ENCODE measurements at places on chromosomes 1 and 21.

GRCh38 chr1:204660509-204660908 is 25.0 kb downstream of the LRRN2 start:
- DNase-seq, result no peak

DNA sequence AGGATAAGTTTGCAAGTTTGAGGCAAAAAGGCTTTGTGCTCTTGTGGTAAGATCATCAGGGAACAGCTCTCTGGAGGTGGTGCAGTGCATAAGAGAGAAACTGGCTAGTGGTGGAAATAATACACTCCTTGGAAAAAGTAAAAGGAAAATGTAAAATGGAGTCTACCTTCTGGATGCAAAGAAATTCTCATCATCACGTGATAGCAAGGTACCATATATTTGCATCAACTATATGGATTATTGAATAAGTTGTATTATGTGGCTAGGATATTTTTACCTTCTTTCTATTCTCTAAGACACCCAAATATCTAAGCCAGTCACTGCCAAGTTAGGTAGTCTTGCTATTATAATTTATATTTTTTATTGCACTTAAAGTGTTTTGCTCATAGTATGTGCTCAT is 14.0 kb upstream of the LRRC7 start:
- DNase-seq, result no peak

DNA sequence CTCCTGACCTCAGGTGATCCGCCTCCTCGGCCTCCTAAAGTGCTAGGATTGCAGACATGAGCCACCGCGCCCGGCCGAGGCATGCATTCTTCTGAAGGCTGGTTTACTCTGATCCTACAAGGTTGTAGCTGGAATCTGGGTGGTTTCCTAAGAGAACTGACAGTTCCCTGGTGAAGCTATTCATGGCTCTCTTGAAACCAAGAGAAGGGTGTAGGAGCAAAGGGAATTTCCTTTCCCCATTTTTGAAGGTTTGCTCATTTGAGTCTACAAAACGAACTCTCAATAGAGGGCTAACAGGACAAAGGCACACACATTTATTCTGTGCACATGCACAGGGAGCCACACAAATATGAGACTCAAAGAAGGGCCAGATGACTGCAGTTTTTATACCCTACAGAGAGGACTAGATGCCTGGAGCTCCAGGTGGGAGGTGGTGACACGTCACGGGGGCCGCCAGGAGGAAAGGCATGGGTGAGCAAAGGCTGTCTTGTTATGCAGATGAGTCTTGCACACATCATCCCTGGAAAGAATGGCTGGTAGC is 49.5 kb upstream of the ERRFI1 start:
- DNase-seq, result no peak

DNA sequence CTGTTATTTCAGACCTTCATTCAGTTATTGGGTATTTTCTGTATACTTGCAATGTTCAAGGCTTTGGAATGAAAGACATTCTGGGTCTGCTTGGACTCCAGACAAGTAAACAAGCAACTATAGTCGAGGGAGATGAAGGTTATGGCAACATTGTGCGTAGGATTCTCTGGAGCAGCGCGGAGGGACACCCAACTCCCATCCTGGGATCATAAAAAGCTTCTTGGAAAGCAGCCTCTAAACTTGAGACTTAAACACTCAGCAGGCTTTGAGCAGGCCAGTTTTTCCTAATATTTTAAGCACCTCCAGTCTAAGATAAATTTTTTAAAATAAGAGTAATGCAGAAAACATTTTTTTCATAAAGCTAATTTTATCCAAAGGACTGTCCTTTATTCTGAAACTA is 7.6 kb upstream of the LYST start:
- DNase-seq, result no peak

DNA sequence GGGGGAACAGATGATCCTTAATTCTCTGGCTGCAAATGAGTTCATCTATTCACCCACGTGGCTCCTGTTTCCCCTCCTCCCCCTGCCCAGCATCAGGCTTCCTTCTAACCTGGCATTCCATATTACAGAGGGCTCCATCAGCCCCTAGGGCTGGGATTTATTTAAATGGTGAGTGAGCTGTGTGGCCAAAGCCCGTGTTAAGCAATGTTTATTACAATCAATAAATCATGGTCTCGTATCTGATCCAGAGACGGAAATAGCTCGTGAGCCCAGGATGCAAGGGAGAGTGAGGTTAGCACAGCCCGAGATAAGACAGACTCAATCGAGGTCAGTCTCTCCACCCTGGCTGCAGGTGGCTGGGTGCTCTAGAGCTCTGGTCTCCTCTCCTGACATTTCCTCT is 43.1 kb upstream of the IGSF21 start:
- no peak for DNase-seq

GRCh38 chr1:190019717-190020116 is 457.9 kb downstream of the BRINP3 start:
- DNase-seq, result no peak

DNA sequence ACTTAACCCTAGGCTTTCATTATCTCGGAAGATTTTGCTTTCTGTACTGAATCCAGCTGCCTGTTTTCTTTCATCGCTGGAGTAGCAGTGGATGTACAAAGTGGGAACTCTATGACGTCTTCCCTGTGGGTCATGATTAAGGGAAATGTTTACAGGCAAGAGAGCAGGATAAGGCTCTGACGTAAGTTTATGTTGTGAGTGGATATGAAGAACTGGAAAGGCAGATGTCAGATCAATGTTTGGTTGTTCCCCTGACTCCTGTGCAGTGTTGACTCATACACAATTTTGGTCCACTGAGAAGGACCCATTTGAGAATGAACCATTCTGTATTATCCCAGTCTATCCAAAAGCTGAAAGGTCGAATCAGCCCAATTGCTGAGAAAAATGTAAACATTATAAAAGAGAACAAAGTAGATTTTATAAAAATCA is 292.4 kb downstream of the GRIK1 start:
- no peak for DNase-seq

DNA sequence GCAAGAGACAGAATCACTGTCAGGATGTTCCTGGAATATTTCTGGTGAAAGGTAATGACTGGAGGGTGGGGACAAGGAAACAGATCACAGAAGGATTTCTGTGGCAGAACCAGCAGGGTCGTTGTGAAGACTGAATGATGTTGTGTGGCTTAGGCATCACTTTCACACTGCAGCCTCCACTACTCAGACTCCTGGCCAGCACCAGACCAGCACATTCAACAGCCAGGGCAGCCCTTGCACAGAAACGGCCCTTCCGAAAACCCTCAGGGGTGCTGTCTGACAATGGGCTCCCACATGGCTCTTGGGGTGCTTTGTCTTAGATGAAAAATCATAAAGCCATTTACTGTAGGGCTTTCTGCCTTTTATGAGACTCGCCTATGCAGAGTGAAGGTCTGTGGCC is 3.8 kb upstream of the RAB7B start:
- DNase-seq, result no peak

DNA sequence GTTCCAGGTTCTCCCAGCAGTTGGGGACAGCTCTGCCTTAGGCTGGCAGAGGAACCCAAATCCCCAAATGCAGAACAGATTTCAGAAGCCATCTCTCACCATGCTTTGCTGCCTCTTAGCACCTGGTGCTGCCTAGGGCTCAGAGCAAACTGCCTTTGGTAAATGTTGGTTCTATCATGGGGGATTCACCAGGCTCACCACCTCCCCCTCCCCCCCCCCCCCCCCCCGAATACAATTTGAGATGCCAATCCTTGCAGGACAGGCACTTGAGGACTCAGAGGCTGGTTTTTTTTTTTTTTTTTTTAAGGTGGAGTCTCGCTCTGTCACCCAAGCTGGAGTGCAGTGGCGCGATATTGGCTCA is 447 bp upstream of the PAQR6 start:
- DNase-seq, result no peak

DNA sequence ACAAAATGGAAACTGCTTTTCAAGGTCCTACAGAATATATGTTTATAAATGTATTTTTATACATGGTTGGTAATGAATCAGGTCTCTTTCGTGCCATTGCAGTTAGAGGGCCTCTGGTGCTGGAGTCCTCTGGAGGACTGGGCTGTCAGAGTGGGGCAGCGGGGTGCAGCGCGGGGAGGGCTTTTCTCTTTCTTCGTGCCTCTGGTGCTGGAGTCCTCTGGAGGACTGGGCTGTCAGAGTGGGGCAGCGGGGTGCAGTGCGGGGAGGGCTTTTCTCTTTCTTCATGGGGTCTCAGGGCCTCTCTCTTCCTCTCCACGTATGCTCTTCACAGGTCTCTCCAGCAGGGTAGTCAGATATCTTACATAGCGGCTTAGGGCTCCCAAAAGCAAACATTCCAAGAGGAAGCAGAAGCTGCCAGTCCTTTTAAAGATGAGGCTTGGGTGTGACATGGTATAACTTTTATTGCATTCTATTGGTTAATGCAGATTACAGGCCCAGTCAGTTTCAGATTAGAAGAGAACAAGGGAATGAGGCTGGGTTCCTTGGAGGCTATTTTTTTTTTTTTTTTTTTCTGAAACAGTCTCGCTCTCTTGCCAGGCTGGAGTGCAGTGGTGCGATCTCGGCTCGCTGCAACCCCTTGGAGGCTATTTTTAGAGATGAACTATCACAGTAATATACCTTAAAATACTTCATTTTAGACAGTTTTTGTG is 13.1 kb downstream of the SDCCAG8 start:
- no peak for DNase-seq

- no peak for DNase-seq
Measured at GRCh38 chr1:40886318-40887011, 24.3 kb upstream of the CITED4 start.

DNA sequence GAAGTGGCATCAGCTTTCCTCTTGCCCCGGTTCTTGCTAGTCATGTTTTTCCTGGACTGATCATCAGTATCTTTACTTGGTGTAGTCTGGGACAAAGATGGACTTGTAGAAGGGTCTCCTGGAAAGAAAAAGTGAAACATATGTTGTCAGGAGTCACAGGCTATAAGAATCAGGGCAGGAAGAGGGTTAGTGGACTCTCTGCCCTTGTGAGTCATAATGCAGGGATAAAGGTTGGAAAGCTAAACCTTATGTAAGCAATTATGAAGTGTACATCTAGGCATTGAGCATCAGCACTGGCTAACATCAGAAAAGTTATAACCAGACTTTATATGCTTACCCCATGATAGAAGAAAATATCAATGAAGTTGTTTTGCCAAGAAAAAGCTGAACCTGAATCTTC is 51.2 kb downstream of the XKR8 start:
- DNase-seq, result no peak

GRCh38 chr1:26536081-26536480 is 6.5 kb downstream of the RPS6KA1 start:
- DNase-seq, result no peak

- DNase-seq, result no peak
Measured at GRCh38 chr21:18443085-18443484, 39.5 kb upstream of the TMPRSS15 start.

GRCh38 chr21:41973861-41974751 is 20.3 kb upstream of the C2CD2 start:
- DNase-seq, result peak; percentile 5

- DNase-seq, result no peak
Measured at GRCh38 chr1:221729771-221730330, 12.0 kb downstream of the DUSP10 start.

DNA sequence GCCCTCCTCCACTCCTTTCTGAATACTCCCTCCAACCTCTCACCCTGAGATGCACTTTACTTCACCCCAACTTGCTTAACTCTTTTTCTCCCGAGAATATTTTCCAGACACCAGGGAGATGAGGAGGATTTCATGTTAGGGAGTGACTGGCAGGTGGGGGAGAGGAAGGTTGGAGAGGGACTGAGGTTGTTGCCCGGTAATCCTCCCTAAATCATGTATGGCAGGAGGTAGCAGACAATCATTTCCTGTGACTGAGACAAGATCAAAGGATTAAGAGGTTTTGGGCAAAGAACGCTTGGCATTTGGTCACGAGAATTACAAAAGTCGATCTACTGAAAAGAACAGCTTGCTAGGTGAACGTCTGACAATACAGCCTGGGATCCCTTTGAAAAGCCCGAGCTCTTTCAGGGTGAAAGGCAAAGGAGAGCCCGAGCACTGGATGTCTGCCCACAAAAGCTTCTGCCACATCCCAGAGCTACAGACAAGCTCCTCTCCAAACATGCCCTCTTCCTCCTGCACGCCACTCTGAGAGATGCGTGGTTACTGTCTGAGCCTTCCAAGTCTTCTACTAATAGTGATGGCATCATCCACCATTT is 154.1 kb downstream of the DAB1 start:
- no peak for DNase-seq

DNA sequence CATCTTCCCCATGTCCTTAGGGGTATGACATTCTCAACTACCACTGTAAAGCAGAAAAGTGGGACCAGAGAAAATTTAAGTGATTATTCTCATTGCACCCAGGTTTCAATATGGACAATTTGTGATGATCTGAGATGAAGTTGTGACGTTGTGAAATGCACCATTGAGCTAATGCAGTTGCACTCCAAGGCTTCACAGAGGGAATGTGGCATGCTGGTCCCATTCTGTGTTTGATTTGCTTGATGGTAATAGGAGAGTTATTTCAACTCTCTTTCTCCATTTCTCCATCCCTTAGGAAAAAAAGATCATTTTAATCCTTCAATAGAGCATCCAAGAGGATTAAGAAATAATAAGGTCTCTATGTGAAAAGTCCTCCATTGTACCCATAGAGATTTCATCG is 136.6 kb downstream of the SLC30A10 start:
- no peak for DNase-seq

DNA sequence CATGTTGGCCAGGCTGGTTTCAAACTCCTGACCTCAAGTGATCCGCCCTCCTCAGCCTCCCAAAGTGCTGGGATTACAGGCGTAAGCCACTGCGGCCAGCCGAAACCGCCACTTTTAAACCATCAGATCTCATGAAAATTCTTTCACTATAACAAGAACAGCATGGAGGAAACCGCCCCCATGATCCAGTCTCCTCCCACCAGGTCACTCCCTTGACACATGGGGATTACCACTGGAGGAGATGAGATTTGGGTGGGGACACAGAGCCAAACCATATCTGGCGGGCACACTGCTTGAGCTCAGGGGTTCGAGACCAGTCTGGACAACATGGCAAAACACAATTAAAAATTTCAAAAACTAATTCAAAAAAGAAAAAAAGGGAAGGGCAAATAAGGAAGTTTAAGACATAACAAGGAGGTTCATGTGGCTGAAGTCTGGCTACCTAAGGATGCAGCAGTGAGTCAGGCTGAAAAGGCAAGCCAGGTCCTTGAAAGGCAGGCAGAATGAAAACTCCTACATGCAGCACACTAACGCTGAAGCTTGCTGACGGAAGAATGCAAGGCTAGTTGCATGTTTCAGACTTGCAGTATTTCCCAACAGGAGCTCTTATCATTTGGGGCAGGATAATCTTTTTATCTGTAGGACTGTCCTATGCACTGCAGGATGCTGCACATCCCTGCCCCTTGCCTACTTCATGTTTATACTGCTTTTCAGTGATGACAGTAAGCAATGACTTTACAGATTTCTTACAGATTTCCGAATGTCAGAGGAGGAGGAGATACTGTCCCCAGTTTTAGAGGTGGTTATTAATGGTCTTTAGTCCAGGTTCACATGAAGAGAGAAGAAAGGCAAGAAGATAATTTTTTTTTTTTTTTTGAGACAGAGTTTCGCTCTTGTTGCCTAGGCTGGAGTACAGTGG is 49.3 kb downstream of the FBXO42 start:
- no peak for DNase-seq

GRCh38 chr1:205528887-205529825 is 24.7 kb downstream of the CDK18 start:
- DNase-seq, result peak; percentile 73

All from activated CD4-positive, alpha-beta T cell treated with anti-CD3 and anti-CD28 coated beads for 1 hour (primary cell).